Activated CD4-positive, alpha-beta T cell treated with anti-CD3 and anti-CD28 coated beads, Interleukin-2, amount 50 U/mL, for 48 hours (primary cell): ENCODE measurements at places on chromosomes 11 and 22.

DNA sequence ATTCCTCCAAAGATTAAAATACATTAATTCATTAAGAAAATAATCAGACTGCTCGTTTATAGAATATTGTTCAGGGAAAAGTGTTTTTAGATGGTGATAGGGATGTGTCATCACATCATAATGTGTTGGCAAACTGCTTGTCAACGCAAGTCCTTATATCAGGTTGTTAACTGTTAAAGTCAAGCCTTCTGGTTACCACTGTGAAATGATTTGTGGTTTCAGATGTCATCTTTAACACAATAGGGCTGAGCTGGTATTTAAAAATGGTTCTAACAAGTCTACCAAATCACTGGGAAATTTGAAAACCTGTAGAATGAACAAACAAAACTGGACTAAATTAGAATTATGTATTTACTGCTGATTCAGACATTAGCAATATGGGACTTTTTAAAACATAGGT, 2.4 kb upstream of the MMP13 start:
- no peak for DNase-seq

- no peak for DNase-seq
These were observed 539.2 kb downstream of the NTM start for GRCh38 chr11:131909426-131910177.

GRCh38 chr11:2992997-2993325, 832 bp upstream of the NAP1L4 start:
- no peak for DNase-seq

DNA sequence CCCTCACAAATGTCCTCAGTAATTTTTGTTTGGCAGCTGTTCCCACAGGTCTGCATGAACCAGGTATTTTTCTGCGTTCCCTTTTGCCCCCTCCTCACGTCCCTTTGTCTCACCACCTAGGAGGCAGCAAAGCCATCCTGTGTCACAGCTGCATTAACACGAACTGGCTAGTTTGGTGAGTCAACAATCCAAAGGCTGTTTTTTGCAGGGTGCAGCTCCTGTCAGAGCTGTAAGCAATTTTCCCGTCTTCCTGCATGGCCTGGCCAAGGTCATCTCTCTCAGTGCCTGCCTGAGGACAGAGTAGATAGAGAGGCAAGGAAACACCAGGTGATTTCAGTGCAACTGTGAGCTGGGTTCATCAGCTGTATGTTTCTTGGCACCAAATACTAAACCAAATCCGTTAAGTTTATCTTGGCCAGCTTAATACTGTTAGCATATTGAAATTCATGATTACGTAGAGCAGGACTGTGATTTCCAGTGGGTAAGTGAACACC, 20.6 kb upstream of the VSIG10L2 start:
- no peak for DNase-seq

DNA sequence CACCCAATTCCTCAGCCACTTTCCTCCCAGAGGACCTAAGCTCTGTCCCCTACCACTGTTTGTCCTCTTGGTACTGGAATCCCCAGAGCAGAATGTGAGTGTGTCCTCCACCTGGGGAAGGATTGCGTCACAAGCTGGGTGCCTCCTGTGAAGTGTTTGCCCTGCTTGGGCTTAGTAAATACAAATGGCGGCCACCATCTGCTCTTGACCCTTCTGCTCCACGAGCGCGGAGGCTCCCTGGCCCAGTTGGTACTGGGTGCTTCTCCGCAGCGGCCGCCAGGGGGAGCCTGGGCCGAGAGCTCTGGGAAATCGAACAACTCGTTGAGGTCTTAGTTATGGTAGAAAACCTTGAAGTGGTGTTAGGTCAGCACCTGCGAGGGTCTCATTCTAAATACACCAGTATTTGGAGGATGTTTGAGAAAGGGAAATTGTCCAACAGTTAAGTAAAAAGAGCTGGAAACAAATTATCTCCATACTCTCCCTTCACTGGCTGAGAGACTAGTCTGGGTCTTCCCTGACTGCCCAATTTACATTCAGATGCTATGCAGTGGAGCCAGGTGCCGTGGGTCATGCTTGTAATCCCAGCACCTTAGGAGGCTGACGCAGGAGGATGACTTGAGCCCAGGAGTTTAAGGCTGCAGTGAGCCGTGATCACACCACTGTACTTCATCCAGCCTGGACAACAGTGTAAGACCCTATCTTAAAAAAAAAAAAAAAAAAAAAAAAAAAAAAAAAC, 74.6 kb upstream of the TEAD1 start:
- DNase-seq = peak; percentile 51

DNA sequence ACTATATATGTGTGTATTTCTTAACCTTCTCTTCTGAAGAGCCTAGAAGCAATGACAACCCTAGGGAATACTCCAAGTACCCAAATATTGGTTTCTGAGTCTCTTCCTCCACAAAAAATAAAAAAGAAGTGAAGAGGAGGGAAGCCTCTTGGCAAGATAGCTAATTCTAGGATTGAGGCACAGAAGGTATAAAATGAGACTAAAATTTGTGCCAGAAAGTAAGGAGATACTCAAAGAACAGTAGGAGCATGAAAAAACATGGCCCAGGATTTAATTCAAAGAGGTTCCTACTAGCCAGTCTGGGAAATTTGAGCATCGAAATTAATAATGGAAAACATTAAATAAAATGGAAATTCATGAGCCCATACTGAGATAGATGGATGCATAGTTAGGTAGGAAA, 112.1 kb downstream of the PAX6 start:
- DNase-seq = no peak

DNA sequence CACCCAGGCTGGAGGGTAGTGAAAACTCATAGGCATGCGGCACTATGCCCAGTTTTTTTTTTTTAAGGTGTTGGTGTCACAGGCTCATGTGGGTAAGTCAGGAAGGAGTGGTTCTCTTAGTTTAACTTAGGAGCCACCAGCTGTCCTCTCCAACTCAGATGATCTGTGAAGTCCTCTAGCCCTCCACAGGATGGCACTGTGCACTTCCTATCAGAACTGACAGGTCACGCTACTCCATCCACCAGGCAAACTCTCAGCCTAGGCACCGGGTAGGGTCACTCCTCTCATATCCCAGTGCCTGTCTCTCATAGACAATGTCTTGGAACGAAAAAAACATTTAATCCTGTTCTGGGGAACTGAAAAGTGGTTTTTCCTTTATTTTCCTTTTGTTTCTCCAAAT, 16.5 kb downstream of the NAP1L4 start:
- peak; percentile 24 for DNase-seq

DNA sequence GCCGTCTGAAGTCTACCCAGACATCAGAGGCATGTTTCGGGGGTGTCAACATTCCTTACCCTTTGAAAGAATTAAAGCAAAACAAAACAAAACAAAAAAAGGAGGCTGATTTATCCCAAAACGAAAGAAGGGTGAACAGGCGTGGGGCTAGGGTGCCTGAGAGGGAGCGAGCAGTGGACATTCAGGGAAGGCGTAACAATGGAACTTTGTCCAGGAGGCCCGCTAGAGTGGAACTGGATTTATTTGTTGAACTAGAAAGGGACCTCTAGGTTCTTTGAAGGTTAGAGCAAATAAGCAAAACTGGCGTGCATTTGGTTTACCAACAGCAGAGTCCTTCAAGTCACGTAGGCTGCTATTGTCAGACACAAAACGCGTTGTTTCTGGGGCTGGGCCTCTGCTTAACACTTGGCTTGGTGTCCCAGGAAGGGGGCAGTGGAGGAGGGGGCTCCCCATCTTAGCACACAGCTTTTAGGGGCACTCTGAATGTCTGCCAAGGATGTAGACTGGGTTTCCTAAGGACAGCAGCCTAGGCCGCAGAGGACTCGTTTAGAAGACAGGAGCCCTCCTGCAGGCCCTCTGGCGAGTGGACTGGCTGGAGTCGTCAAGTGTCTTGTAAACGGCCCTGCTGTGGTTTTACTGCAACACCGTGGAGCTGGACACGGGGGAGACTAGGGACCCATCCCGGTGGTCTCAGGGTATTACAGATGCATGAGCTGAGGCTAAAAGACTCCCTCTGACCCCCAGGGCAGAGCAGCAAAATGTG, 203.7 kb upstream of the SORL1-AS1 start:
- DNase-seq = no peak
